Stimulated activated CD8-positive, alpha-beta memory T cell treated with anti-CD3 and anti-CD28 coated beads, Interleukin-7, amount 100 ng/mL, for 1 hour (primary cell): ENCODE measurements at places on chromosomes 7 and 10.
A peak's percentile ranks its signal among the peaks of the same experiment; 100 is the strongest.

DNA sequence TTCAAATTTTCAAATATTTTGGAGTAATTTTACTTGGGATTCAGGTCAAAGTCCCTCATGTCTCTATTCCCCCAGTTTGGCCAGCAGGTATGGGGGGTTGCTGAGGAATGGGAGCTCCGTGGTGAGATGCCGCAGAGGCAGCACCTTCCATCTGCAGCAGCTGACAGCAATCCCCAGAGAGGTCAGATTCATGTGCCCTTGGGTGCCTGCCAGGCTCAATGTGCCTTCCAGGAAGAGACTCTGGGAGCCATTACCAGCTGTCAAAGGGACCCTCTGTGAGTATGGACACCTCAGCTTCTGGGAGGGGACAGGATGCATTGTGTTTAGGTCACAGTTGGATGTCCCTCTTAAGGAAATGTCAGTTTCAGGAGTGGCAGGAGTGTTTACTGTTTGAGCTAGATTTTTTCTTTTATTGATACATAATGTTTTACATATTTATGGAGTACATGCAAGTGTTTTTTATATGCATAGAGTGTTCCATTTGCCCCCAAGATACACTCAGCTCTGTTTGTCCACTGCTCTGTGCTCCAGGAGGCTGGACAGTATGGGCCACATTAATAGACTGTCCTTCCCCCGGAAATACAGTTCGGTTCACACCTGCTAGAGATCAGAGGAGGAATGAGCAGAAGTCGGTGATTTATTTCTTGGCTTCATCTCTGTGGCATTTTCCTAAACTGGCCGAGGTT lies 75.3 kb upstream of the GRB10 start:
- DNase-seq = no peak

- DNase-seq = no peak
Observed at GRCh38 chr7:122316467-122317388, 12.2 kb upstream of the FEZF1 start.

- DNase-seq = no peak
Observed at GRCh38 chr7:150567871-150568301, 696 bp downstream of the GIMAP4 start.

DNA sequence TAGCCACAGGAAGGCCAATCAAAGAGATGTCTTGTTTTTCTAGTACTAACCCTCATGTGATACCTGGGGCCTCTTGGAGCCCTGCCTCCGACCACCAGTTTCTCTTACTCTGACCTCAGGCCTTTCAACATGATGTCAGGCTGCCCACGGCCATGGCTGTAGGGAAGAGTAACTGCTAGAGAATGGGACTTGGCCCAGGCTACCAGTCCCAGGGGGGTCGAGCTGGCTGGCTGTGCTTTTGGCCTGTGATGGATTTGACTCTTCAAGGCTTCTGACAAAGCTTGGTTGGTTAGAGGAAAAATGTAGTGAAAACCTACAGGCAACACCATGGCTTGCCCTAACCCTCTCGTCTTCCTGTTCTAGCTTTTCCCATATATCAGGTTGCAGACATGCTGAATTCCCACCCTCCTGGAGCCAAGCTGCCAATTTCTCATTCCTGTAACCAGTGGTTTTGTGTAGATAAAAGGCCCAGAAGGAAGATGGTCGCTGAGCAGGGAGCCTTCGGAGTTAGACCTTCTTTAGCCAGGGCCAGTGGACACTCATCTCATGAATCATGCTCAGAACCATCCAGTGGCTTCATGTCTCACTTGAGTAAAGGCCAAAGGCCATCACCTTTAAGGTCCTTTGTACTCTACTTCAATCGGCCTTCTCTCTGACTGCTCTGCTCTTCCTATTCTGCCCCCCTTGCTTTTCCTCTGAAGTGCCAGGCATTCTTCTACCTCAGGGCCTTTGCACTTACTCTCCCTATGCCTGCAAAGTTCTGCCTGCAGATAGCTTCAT lies 19.7 kb downstream of the SUFU start:
- DNase-seq = no peak

DNA sequence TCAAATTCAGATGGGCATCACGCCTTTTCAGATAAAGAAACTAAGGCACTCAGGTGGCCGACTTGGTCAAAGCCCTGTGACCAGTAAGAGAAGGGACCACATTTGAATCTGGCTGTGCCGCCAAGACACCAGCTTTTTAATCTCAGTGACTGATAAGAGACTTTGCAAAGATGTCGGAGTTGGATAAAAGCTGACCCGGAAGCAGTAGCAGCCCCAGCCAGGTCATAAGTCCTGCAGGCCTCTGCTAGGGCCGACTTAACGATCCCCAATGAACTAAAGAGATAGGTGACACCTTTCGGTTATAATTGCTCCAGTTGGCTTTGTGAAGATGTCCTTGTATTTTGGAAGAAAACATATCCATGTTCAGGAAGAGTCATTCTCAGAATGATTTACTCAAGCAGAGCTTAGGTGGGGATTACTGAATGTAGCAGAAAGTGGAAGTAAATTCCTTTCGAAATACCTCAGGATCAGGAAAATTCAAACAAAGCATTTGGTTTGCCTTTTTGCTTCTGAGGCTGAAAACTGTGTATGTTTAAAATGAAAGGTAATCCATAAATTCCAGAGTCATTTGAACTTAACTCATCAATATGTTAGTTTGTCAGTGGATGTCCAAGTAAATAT lies 164.2 kb upstream of the PITRM1 start:
- no peak for DNase-seq

DNA sequence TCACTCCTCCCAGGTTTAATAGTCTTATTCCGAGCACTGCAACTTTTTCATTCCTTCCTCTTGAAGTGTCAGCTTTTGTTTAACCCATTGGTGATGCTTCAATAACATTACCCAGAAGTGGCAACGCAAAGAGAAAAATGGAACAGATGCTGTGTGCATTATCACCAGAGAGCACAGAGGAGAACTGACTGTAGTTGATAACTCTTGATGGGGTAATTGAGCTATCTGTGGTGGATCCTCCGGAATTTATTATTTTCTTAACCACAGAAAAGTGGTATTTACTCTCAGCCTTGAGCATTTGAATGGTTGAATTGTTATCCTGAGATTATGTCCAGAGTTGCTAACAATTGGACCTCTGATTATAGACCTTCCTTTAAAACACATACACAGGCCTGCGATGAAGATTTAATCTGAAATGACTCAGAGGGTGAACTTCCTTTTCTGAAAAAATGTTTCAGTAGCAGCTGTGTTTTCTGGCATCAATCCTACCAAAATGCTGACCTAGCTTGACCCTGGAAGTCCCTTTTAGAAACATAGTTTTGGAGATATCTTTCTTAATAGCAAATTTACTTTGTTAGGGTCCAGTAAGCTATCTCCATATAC lies 1584.4 kb upstream of the LRRTM3 start:
- no peak for DNase-seq

- DNase-seq = no peak
Observed at GRCh38 chr10:80492848-80493521, 38.9 kb downstream of the TSPAN14 start.

DNA sequence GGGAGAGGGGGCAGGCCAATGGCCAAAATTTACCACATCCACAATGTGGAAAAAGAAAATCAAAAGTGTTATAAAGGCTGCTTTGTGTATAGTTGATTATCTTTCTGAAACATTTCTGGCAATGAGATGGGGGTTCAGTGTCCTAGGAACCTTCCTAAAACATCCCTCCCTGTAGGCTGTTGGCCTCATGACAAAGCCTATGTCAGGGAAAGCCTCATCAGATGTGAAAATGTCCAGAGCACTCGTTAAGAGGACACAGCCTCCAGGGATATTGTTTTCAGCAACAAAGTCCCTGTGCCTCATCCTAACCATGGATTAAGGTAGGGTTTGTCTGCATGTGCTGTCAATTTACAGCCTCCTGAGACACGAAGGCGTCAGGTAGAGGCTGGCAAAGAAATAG lies 17.0 kb downstream of the SUN3 start:
- no peak for DNase-seq

- DNase-seq = no peak
Observed at GRCh38 chr7:15709978-15710377, 23.5 kb upstream of the MEOX2 start.

- DNase-seq = no peak
Observed at GRCh38 chr10:2856598-2856997, 210.8 kb upstream of the PFKP start.

DNA sequence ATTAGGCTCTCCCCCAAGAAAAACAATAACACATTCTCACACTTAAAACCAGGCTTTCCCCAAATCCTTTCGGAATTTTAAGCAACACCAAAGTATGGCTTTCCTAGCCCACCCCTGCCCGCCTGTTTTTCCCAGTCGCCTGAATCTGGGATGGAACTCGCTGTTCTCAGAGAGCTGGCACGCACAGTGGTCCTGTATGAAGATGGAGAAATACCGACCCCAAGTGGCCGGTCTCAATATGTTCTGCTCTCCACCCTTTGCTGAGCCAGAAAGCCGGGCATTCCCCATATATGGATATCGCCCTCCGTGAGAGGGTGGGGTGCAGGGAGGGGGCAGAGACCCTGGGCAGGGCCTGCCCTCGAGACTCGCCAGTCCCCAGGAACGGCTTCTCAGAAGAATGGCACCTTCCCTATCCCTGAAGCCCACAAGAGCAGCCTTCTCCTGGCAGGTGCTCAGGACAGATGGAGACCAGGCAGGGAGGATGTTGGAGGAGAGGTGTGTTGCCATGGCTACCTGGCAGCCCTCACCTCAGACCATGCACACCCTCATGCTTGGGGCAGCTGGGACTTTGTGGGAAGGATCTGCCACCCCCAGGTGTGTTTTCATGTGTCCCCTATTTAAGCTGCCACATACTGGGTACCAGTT lies 3.4 kb downstream of the TACR2 start:
- DNase-seq = peak; percentile 12

GRCh38 chr7:155676052-155676451 lies 31.6 kb downstream of the RBM33 start:
- DNase-seq = no peak

DNA sequence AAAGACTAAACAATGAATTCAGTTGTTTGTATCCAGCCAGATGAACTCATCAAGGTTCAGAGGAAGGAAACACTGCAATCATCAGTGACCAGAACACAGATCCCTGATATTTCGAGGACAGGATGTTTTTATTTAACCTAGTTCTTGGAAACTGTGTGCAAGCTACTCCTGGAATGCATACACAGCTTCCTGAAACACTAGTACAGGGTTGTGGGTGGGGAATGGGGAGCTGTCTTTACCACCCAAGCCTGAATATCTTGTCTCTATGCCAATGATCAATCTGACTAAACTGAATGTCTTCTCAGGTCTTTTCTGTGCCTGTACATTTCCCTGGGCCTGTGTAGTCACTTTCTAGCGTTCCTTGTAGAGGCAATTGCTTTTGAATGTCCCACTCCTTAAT lies 374.6 kb downstream of the CALN1 start:
- DNase-seq = no peak

DNA sequence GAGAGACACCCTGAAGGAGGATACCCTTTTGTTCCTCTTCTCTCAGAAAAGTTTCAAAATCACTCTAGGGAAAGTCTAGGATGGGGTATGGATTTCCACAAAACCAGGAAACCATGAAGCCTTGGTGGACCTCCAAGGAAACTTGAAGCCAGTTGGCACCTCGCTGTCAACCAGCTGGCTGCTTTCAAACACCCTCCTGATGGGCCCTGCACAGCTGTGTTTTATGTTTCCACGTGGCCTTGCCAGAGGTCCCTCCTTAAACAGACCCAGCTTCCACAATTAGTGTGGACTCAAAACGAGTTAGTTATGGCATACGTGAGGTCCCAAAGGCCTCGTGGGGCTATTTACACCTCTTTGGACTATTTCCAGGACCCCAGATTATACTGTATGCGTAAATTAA lies 5.9 kb downstream of the PPP1R3A start:
- no peak for DNase-seq

DNA sequence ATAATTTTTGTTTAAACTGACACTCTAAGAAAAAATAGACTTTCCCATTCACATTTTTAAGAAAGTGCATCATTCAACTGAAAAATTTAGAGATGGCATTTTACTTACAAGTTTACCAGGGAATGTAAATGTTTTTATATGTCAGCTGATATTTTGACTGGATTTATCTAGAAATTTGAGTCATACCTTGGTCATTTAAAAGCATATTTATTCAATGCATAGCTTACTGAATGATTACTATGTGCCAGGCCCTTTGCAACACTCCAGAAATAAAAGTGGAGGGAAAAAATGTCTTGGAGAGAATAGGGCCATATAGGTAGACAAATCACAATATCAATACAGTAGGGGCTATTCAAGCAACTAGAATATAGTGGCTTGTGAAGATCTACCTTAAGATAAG lies 98.4 kb upstream of the FAM3C start:
- DNase-seq = no peak

DNA sequence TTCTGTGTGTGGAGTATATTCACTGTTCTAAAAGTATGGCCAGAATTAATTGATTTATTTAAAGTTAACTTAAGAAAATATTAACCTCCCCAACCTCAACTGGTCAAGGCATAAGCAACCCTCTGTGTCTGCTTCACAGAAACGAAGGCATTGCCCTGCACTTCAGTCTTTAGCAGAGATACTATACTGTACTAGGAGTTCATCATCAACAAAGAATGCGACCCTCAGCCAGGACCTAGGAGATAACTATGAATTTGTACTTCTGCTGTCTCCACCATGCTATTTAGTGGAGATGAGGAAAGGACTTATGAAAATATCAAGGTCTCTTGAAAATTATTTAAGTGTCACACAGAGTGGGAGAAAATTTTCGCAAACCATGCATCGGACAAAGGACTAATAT lies 35.7 kb upstream of the SEMA3D start:
- no peak for DNase-seq

DNA sequence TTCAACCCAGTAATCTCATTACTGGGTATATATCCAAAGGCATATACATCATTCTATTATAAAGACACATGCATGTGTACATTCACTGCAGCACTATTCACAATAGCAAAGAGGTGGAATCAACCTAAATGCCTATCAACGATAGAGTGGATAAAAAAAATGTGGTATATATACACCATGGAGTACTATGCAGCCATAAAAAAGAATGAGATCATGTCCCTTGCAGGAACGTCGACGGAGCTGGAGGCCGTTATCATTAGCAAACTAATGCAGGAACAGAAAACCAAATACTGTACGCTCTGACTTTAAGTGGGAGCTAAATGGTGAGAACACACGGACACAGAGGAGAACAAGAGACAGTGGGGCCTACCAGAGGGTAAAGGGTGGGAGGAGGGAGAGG lies 105.5 kb downstream of the SLC25A13 start:
- DNase-seq = no peak

- no peak for DNase-seq
Observed at GRCh38 chr7:45687721-45688120, 113.6 kb downstream of the ADCY1 start.

DNA sequence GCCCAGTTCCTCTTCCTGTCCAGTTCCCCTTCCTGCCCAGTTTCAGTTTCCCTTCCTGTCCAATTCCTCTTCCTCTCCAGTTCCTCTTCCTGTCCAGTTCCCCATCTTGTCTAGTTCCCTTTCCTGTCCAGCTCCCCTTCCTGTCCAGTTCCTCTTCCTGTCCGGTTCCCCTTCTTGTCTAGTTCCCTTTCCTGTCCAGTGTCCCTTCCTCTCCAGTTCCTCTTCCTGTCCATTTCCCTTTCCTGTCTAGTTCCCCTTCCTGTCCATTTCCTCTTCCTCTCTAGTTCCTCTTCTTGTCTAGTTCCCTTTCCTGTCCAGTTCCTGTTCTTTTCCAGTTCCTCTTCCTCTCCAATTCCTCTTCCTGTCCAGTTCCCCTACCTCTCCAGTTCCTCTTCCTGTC lies 68.1 kb upstream of the ADCY1 start:
- DNase-seq = no peak
